Pancreas (tissue), 10 donors: ENCODE measurements at places on chromosomes 2 and 18. TPM values are rescaled to one million over a fixed set of nuclear protein-coding genes. Genes with fewer than 3 reads are reported as not detected.

MALL gene
- total RNA-seq = 4.6 TPM

DNA sequence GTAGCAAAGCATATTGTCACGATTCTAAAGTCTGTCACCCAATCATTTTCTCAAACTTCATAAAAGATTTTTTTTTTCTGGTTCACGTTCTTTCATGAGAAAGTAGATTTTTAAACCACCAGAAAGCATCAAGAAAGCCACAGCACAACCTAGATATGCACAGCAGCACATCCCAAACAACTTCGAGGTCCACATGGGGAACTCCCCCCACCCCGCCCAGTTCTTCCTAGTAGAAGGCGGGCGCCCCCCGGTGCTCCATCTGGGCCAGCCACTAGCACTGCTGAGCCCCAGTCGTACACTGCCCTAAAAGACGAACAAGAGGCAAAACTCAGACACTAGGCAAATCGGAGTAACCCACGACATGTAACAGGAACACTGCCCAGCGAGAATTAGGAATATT, 15.5 kb downstream of the HDLBP start:
- DNase-seq = no peak

DNA sequence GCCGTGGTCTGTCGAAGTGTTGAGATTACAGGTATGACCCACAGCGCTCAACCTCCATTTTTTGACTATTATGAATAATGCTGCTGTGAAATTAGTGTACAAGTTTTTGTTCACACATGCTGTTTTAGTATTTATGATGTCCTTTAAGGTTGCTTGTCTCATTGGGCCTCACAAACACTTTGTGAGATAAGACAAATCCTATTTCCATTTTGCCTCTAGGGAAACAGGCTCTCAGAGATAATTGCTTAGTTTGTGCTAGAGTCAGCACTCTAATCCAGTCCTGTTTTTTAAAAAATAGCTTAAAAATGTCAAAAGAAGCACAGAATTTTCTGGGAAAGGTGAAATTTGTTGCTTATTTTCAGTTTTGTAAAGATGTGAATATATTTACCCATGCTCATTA, 43.3 kb upstream of the CUL3 start:
- no peak for DNase-seq

DNA sequence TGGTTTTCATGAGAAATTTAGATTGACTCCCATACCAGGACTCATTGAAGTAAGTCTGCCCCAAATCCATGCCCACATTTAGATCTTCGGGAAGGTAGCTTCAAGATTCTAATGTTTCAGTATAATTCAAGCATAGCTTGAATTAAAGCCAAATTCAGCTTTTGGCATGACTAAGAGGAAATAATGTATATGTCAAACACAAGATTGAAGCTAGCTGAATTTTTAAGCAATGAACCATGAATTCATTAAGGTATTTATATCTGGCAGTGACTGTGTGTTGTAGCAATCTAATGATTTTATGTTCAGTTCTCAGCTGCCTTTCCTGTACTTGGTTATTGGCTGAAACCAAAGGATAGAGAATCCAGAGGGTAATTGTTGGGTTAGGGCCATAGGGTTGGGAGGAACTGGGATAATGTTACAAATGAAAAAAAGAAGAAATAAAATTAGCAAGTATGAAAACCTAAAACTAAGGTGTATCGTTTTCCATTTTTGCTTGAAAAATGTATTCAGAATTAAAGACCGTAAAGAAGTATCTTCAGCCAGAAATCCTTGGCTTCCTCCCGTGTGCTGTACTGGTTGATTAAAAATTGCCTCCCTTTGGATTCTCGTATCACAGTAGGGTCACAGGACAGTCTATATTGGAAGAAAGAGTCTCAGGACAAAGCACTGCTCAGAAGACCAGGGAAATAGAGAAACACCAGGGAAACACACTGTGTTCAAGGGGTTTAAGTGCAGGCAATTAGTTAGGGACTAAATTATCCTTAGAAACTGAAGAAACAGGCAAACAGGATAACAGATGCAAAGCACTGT, 119.0 kb upstream of the FN1 start:
- DNase-seq = no peak

DNA sequence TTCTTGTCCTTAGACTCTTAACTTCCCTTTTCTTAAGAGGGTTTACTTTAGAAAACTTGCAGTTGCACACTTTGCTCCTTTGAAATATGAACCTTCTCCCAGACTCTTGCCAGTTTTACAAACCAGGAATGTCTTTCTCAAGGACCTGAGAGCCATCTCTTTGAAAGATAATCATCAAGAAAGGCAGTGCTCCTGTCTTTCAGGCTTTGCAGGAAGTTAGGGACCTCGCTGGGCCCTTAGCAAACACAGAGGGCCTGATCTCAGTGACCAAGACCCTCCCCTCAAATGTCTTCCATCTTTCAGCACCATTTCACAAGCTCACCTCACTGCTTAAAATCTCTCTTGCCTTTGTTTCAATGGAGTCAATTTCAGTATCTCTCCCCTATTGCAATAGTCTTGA, 32.0 kb upstream of the NYAP2 start:
- DNase-seq = no peak

CHRNG gene
- total RNA-seq = not detected

DNA sequence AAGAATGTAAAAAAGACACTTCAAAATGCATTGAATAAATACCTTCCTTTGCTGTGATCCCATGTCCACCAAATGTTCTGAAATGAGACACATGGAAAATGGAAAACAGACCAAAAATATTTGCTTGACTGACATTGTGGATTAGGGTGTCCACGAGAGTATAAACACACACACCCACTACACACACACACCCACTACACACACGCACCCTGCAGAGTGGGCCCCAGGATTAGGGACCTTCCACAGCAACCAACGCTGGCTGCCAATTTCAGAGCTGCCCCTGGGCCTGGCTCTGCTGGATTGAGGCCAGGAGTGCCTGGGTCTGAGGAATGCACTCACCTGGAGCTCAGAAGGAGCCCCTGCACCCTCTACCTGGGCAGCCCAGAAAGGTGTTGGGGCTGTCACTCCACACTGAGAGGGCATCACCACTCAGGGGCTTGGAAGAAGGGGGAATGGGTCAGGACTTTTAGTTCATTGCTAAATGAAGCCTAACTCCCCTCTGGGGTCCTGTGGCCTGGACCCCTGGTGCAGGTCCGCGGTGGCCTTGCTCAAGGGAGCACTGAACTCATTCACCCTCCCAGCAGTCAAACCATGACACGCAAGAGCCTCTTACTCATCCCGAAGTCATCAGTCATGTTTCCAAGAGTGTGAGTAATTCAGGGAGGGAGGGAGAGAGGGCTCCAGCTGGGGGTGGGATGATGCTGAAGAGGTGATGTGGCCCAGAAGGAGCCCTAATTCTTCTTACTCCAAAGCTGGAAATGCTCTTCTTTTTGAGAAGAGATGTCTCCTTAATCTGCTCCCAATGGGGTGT, 50.2 kb upstream of the PLB1 start:
- no peak for DNase-seq
